ENCODE measurements at places on chromosomes 2 and 18.

- DNase-seq = no peak
These were observed 251.7 kb upstream of the PXDN start for GRCh38 chr2:1995987-1996386.

DNA sequence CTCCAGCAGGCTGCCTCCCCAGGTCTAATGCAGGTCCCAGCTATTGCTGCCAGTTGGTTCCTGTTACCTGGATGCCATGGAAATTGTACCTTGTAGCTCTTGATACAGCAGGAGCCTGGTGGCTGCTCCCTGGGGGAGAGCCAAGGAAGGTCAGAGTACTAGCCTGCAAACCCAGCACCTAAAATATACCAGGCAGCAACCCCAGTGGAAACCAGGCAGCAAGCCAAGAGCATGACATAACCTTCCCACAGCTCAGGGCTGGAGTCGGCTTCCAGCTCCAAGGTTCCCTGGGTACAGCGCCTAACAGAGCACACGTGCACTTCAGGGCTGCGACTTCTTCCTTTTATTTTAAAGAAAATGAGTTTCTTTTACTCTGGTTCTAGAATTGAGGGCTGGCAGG lies 30.3 kb downstream of the TNP1 start:
- peak; percentile 4 for DNase-seq

DNA sequence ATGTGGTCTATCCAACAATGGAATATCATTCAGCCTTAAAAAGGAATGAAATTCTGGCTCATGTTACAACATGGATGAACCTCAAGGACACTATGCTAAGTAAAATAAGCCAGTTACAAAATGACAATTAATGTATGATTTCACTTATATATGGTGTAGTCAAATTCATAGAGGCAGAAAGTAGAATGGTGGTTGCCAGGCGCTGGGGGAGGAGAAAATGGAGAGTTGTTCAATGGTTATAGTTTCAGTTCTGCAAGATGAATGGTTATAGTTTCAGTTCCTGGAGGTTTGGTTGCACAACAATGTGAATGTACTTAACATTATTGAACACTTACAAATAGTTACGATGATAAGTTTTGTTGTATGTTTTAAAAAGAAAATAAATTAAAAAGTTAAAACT lies 79.2 kb upstream of the IL1R2 start:
- DNase-seq = no peak

GRCh38 chr18:7567474-7568425 lies 634 bp downstream of the PTPRM start:
- peak; percentile 22 for DNase-seq

- no peak for DNase-seq
These were observed at the start of gene GPBAR1 for GRCh38 chr2:218260742-218261422. Gene GPBAR1, plus strand, starts transcription at chr2:218261015. Its CDS starts 1,710 bp downstream, at chr2:218262725.

GRCh38 chr2:109629867-109630266 lies 15.7 kb downstream of the SOWAHC start:
- no peak for DNase-seq

DNA sequence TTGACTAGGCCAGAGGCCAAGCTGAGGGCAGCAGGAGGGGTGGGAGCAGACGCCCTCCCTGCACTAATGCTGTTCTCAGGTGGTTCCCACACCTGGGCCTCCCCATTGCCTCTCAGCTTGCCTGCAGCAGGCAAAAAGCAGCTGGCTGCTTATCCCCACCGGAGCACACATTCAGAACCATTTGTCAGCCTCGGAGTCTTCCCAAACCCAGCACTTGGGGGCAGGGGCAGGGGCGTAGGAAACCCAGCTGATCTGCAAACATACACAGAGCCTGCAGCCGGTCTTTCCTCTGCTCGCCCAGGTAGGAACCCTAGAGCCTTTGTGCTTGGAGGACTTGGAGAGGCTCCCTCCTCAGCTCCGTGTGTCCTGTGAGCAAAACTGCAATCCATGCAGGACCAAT lies 249.8 kb downstream of the CYP26B1 start:
- DNase-seq = no peak

- DNase-seq = peak; percentile 47
These were observed 50.5 kb downstream of the USP37 start for GRCh38 chr2:218517434-218518206.

GRCh38 chr2:97701186-97701585 lies 12.2 kb upstream of the ZAP70 start:
- DNase-seq = no peak

DNA sequence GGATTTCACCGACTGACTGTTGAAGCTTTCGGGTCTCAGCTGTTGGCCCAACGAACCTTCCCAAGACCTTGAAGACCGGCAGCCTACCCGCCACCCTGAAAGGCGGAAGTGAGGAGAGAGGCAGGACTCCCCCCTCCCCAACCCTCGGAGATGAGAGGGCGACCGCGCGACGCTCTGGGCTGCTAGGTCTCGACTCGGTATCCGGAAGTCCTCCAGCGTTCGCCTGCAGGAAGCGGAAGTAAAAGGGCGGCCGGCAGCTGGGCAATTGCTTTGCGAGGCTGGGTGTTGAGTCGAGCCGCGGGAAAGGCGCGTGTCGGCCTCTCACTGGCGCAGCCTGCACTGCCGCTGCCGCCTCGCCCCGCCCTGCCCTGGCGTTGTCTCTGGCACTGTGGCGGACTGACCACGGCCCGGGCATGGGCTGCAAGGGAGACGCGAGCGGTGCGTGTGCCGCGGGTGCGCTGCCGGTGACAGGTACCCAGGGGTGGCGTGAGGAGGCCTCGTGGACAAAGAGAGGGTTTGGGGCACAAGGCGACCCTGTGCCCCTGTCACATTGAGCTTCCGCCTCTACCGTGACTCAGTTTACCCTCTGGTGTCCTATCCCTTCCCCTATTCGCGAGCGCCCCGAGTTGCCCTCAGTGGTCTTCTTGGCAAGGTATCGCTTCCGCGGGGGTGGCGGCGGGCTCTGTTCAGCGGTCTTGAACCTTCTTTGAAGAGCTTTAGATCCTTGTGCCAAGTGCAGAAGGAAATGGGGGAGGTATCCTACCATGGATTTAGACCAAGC lies at the start of gene UGGT1:
Gene UGGT1 (plus strand): TSS at position 256 of the 781 bp plus-strand sequence. CDS start 158 bp downstream, at position 414.
- DNase-seq = peak; percentile 97

- DNase-seq = peak; percentile 54
These were observed 12.8 kb upstream of the HMSD start for GRCh38 chr18:63936156-63936931.

DNA sequence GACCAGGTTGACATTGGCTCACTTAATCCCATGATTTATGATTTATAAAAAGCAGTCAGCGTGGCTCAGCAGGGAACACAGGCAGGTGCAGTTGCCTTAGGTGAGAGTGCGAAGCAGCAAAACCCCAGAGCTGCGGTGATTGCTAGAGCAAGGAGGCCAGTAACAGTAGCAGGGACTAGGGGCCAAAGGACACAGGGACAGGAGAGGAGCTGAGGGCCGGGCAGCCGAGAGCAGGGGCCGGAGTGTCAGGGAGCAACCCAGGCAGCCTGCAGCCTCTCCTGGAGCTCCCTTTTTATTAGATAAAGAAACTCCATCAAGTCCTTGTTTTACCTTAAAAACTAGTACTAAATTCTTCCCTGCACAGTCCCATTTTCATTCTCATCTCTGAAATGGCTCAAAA lies 4.3 kb downstream of the MC2R start:
- DNase-seq = no peak

DNA sequence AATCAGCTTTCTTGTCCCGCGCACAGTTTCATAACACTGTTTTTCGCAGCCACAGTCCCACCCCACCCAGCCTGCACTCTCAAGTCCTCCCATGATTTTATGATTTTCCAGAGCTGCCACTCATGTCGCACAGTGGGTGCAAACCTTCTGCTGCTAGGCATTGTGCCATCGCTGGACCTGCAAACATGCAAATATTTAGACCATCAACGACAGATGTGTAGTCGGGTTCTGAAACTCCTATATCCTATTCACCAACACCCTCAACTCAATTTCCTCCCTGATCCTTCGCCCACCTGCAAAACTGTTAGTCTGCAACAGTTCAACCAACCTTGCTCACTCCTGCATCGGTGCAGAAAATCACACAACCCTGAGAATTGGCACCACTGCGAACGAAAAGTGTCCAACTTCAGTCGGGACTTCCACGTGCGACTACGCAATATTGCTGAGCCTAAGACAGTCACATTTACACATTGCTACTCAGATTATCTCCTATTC lies 871 bp upstream of the ALS2 start:
- DNase-seq = no peak

DNA sequence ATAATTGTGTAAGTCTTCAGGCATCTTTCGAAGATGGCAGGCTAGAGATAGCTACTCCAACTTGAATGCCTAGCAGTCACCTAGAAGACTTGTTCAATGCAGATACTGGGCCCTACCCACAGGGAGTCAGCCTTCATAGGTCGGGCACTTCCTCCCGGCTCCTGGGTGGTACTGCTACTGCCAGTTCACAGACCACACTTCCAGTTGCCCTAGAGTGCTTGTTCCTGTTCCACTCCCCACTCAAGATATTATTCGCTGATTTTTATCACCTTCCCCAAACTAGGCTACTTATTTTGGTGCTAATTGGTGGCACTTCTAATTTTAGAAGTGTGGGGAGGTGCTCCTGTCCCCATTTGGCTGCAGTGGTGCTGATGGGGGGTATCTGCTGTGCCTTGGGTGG lies 34.2 kb downstream of the INPP4A start:
- DNase-seq = no peak

DNA sequence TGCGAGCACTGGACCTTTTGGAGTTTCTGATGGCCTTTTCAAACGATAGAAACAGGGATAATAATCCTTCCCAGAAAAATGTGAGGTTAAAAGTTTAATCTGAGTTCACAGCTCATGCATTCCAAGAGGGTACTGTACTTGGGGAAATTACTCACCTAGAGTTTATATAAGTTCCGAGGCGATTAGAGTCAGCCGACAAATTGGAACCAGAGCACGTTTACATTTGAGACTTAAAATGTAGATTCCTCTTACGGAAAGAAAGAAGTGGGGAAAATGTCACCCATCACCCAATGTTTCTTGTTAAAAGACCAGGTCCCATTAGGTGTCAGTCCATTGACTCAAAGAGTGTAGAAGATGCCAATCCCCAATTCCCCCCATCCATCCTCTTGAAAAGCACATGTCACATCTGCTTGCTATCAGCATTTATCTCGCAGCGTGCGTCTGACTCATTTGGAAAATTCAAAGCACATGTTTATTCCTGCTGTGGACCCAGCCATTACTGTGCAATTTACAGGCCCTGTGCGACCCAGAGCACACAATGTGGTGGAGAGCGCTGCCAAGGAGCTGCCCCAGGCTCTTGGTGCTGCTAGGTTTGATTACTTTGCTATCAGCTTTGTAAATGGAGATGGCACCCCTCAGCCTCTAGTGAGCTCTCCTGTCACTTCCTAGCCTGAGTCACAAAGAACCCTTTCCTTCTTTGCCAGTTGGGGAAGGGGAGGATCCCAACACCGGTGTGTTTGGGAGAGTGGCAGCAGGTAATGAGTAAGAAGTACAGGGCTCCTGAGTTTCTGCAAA lies 104.8 kb downstream of the COLEC12 start:
- peak; percentile 79 for DNase-seq

GRCh38 chr18:48409591-48410094 lies 460 bp upstream of the ZBTB7C start:
- DNase-seq = no peak

- DNase-seq = no peak
These were observed 40.4 kb upstream of the ANKRD62 start for GRCh38 chr18:12053289-12053688.

DNA sequence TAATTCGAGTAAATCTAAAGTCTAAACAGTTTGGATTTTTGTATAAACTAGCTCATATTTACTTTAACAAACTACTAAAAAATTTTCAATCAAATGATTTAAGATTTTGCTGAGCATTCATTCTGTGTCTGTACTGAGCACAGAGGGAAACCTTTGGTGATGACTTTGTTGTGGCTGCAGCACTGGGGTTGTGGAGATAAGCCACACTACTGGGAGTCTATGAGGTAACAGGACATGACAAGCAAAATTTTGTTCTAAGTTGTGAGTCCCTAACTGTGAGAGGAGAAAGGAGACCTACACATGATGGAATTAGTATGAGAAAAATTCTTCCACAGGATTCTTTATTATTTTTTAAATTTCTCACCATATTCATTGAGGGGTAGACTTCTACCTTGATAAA lies 933.7 kb upstream of the LRATD1 start:
- DNase-seq = no peak

DNA sequence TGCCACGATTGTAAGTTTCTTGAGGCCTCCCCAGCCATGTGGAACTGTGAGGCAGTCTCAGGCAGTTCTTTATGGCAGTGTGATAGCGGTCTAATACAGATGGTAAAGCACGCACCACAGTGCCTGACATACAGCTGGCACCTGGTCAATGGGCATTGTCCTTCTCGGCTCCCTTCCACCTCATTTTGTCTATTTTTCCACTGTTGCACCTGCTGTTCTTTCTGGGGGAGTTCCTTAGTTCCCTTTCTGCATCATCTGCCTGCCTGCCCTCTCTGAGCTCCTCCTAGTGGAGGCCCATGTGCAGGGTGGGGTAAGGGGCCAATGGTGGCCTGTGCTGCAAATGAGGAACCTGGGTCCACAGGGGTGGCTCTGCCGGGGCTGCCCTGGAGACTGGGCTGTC lies 157.6 kb downstream of the LPIN1 start:
- no peak for DNase-seq

- DNase-seq = no peak
These were observed 43.8 kb downstream of the SLC40A1 start for GRCh38 chr2:189536830-189537229.

DNA sequence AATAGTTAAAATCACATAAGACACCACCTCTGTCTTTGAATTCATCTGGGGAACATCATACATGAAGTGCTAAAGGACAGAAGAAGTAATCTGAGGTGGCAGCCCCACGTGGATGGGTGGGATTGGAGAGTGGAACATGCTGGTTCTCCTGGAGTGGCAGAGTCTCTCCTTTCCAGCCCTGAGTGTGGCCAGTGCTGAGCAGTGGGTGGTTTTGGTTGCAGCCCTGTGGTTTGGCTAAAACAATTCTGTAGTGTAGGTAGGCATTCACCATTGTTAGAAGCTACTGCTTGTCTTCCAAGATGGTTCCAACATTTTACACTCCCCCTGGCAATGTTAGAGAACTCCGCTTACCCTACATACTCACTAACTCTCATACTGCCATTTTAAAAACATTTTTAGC lies 396.4 kb upstream of the MEX3C start:
- no peak for DNase-seq

DNA sequence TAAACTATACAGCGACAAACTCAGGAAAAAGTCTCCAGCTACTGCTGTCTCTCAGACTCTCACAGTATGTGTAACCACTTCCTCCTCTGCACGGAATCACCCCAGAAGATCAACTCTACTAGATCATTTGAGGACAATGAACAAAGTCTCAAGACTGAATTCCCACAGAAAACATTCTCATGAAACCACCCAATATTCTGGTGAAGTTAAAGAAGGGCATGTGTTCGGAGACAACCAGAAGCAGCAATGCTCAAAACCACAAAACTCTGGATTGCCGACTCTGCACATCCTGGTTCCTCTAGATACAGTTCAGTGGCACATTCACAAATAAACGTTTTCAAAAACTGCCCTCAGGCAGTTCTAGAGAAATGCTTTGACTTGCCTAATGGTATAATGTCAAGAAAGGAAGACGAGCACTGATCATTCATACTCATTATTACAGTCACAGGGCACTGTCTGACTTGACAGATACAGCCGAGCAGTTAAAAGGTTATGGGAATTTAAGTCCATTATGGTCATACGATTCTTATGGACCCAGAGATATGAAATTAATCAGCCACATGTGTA lies 91.9 kb upstream of the STK17B start:
- peak; percentile 27 for DNase-seq

- DNase-seq = no peak
These were observed 6.8 kb upstream of the COLEC11 start for GRCh38 chr2:3588084-3588483.

- DNase-seq = no peak
These were observed 58.6 kb upstream of the CAB39 start for GRCh38 chr2:230654057-230654456.

Measured in NCI-H226 (cell line).